ENCODE measurements at places on chromosomes 3 and 15.
A peak's percentile ranks its signal among the peaks of the same experiment; 100 is the strongest.

GRCh38 chr3:135456108-135456790, 509.3 kb upstream of the PPP2R3A start:
- DNase-seq: no peak

DNA sequence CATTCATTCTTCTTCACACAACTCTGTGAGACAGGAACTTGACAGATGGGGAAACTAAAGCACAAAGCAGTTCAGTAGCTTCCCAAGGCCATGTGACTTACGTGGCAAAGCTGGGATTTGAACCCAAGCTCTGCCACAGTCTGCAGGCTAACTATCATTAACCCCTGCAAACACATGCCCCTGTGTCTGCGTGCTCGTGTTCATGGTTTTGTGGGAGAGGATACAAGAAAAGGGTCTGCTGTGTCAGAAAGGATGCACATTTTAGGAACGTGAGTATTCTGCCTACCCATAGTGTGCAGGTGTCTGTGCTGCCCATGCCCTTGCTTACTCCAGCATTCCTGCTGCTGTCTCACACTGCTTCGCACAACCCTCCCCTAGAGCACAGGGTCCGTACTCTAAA, 137.0 kb downstream of the CHDH start:
- no peak for DNase-seq

DNA sequence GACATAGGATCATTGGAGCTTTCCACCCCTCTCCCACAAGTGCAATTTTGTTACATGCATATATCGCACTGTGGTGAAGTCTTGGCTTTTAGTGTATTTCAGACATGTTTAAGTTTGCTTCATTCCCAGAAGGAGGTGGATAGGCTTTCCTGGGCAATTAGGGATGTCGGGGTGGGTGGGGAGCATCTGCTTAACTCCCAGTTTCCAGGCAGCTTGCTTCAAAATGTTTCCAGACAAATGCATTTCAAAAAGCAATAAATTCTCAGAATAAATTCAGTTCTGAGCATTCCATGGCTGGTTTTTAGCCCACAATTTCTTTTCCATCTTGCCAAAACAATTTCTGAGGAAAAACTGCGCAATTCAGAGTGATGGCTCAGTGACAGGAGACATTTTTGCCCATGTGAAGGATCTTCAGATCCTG, 227.7 kb upstream of the ZPLD1 start:
- DNase-seq: no peak

DNA sequence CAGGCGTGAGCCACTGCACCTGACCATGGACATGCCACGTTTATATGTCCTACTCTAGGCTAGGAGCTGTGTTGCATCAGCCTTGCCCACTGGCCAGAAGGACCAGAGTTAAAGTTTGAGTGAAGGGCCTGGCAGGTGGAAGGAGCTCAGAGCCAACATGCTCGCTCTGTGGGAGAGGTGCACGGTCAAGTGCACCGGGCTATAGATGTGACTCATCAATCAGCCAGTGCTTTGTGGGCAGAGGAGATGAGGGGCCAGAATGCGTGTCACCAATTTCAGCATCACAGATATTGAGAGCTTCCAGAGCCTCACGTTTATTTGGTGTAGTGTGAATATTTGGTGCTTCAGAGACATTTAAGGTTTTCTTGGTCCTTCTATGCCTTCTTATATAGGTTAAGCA, 137.3 kb upstream of the KBTBD8 start:
- DNase-seq: no peak

DNA sequence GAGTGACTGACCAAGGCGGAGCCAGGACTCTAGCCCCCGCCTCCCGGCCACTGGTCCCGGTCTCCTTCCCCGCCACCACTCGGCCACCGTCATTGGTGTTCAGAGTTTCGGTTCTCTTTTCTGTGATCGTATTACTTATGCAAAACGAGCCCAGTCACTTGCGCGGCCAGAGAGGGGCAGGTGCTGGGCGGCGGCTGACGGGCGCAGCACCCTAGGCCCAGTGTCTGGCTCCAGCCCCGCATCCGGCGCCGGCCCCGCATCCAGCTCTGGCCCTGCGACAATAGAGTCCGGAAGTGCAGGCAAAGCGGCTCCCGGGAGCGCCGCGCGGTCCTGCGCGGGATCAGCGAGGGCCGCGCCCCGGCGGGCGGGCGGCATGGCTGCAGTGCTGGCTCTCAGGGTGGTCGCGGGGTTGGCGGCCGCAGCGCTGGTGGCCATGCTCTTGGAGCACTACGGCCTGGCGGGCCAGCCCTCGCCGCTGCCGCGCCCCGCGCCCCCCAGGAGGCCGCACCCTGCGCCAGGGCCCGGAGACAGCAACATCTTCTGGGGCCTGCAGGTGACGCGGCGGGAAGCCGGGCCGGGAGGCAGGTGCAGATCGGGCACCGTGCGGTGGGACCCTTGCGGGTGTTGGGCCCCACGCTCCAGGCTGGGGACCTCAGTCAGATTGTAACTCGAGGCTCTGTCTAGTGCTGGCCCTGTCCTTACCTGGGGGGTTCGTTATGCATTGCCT, at the start of gene TMEM62:
Gene TMEM62, plus strand, starts transcription at position 157 of the 727 bp plus-strand sequence. Its CDS starts 217 bp downstream, at position 374.
- DNase-seq: peak; percentile 52

DNA sequence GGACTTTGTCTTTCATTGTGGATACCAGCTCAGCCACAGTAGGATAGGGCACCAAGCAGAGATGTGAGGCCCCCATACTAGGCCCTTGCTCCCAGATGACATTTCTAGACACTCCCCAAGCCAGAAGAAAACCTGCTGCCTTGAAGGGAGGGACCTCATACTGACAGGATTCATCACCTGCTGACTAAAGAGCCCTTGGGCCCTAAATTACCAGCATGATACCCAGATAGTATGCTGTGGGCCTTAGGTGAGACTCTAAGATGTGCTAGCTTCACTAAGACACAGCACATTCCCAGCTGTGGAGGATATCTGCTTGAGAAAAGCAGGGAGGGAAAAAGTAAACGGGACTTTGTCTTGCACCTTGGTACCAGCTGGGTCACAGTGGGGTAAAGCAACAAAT, 324.0 kb downstream of the TBL1XR1 start:
- no peak for DNase-seq

GRCh38 chr3:192570821-192571791, 156.2 kb downstream of the FGF12 start:
- no peak for DNase-seq

DNA sequence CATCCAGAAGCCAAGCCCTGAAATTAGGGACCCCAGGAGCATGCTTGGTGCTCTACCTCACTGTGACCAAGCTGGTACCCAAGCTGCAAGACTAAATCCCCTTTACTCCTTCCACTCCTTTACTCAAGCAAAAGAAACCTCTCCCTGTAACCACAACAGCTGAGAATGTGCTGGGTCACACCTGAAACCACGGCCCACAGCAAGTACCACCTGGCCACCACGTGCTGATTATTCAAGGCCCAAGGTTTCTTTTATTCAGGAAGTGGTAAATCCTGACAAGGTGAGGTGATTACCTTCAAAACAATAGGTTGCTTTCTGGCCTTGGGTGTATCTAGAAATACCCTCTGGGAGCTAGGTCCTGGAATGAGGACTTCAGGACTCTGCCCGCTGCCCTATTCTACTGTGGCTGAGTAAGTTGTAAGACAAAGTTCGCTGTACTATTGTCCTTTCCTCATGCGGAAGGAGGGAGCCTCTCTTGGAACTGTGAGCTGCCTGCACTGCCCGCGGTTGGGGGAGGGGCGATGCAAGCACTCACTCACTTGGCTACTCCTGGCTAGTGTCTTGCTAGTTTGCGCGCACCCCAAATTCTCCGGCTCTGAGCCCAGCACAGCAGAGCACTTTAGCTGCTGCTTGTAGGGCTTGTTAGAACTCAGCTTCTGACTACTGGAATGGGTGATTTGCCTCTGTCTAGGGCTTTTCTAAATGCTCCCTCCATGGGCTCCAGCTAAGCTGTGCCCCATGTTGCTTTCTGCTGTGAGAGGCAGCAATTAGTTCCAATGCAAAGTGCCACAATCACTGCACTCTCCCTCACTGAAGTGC, 487.1 kb upstream of the CNTN3 start:
- DNase-seq: no peak

- no peak for DNase-seq
Measured at GRCh38 chr15:55422089-55422488, 13.8 kb downstream of the PIERCE2 start.

GRCh38 chr3:43620831-43621655, 768 bp downstream of the ANO10 start:
- DNase-seq: no peak

- no peak for DNase-seq
Measured at GRCh38 chr3:119601154-119601553, 3.5 kb downstream of the PLA1A start.

DNA sequence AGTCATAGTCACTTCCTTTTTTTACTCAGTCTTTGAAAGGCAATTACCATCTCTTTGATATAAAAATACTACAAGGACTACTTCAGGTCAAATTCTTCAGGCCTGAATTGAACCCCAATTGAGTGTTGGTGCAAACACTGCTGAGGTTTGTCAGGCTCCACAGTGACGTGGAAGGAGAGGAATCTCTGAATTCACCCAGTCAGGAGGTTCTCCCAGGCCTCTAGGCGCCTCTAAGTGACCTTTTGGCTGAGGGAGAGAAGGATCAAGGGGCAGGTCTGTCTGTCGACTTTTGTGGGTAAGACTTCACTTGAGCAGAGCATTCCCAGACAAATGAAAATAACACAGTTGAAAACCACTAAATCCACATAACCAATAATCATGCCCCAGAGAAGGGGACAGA, 227.6 kb upstream of the CHRNA7 start:
- DNase-seq: no peak

DNA sequence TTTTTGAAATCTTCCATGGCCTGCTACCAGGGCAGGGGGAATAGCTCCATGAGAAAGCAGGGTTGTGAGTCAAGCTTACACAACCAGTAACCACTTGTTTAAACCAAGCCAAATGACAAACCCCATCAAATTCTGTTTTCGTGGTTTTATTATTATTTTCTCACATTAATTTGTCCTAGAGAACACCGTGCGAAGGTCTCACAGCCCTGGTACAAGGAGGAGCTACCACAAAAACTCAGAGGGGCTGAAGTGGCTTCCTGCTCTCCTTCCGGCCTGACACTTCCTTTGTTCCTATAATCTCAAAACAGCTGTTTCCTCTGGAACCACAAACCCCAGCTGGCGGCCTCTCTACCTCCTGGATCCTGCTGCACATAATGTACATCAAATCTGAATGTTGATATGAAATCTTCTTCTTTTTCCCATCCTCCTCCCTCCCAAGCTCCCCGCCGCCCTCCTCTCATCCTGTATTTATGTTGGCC, 375.9 kb downstream of the MCTP2 start:
- DNase-seq: no peak

DNA sequence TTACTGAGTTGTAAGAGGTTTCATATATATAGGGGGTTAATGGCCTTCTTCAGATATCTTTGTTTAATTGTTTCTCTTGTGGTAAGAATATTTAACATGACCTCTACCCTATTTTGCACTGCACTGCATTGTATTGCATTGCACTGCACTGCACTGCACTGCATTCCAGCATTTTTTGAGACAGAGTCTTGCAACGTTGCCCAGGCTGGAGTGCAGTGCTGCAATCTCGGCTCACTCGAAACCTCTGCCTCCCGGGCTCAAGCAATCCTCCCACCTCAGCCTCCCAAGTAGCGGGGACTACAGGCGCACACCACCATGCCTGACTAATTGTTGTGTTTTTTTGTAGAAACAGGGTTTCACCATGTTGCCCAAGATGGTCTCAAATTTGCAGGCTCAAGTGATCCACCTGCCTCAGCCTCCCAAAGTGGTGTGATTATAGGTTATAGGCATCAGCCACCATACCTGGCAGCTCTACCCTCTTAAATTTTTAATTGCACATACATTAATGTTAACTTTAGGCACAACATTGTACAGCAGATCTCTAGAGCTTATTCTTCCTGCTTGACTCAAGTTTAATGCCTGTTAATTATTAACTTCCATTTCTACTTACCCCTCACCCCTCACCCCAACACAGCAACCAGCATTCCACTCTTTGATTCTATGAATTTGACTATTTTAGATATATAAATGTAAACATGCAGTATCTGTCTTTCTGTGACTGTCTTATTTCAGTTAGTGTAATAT, 38.4 kb downstream of the NEDD4 start:
- no peak for DNase-seq

DNA sequence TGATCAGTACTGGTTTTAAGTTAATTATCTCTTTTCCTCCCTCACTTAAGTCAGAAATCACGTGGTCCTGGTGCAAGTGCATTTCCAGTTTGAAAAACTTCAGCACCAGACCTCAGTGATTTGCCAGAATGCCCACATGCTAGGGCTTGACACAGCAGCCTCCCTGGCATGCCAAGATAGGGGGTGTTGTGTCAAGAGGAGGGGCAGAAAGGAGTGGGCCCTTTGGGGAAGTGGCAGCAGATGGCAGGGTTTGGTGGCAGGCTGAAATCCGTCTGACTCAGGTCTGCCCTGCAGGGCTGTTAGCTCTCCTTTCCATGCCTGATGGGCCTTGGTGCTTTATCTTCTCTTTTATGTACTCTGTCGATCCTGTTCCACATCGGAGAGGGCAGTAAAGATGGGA, 23.4 kb downstream of the PXK start:
- DNase-seq: no peak

- DNase-seq: no peak
Measured at GRCh38 chr3:195139091-195139875, 131.7 kb downstream of the XXYLT1 start.

- no peak for DNase-seq
Measured at GRCh38 chr3:172626021-172626640, 84.7 kb downstream of the NCEH1 start.

GRCh38 chr15:52559022-52559421, 9.8 kb downstream of the ARPP19 start:
- DNase-seq: no peak

- DNase-seq: no peak
Measured at GRCh38 chr3:151147299-151147698, 55.7 kb downstream of the GPR171 start.

DNA sequence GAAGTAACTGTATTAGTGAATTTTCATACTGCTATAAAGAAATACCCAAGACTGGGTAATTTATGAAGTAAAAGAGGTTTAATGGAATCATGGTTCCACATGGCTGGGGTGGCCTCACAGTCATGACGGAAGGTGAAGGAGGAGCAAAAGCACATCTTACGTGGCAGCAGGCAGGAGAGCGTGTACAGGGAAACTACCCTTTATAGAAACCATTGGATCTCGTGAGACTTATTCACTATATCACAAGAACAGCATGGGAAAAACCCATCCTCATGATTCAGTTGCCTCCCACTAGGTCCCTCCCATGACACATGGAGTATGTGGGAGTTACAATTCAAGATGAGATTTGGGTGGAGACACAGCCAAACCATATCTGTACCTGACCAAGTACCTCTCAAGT, 812.3 kb upstream of the ALCAM start:
- DNase-seq: no peak

GRCh38 chr3:157263027-157263426, 103.1 kb upstream of the CCNL1 start:
- no peak for DNase-seq

DNA sequence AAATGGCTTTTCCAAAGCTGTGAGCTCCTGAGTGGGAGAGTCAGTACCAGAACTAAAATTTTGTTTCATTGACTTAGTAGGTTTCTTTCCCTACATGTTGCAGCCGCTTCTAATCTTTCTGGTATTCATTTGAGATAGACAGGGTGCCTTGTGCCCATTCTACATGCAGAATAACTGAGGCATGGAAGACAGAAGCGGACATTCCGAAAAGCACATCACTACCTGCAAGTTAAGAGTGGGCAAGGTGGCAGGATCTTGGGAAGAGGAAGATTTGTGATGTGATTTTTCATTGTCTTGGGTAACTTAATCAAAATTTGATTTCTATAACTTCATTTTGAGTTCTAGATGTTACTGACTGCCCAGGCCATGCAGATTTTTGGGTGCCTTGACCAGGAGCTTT, 2.0 kb downstream of the MAP2K5 start:
- no peak for DNase-seq

- no peak for DNase-seq
Measured at GRCh38 chr3:52226229-52226817, 878 bp upstream of the TLR9 start.

Measured in effector memory CD4-positive, alpha-beta T cell (primary cell).